Fibroblast of lung (primary cell): ENCODE measurements at places on chromosomes 1 and 21.

DNA sequence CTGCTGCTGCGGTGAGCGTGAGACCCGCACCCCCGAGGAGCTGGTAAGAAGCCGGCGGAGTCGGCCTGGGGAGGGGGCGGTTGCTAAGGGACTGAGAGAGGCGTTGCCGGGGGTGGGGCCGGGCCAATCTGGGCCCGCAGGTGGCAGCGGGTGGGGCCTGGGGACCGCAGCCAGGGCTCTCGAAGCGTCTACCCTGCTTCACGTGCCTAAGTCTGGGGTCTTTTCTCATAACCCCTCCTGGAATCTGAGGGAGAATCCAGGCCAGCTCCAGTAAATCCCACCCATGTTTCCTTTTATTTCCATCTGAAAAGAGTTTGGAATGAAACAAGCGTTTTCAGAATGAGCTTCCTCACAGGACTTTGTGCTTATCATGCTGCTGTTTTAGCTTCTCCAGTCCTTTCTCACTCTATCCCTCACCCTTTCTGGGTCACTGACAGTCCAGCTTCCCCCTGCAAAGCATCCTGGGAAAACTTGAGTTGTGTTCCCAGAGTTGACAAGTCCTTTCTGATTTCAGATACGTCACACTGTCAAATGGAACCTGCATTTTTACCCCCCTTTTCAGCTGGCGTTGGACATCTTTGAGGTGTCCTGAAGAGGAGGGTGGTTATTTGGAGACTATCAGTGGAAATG, 431 bp downstream of the CLCN6 start:
- DNase-seq: peak; percentile 24

GRCh38 chr1:39776400-39776713, 5.2 kb upstream of the OXCT2 start:
- no peak for DNase-seq

GRCh38 chr1:38138498-38139233, 92.1 kb upstream of the POU3F1 start:
- peak; percentile 98 for DNase-seq

DNA sequence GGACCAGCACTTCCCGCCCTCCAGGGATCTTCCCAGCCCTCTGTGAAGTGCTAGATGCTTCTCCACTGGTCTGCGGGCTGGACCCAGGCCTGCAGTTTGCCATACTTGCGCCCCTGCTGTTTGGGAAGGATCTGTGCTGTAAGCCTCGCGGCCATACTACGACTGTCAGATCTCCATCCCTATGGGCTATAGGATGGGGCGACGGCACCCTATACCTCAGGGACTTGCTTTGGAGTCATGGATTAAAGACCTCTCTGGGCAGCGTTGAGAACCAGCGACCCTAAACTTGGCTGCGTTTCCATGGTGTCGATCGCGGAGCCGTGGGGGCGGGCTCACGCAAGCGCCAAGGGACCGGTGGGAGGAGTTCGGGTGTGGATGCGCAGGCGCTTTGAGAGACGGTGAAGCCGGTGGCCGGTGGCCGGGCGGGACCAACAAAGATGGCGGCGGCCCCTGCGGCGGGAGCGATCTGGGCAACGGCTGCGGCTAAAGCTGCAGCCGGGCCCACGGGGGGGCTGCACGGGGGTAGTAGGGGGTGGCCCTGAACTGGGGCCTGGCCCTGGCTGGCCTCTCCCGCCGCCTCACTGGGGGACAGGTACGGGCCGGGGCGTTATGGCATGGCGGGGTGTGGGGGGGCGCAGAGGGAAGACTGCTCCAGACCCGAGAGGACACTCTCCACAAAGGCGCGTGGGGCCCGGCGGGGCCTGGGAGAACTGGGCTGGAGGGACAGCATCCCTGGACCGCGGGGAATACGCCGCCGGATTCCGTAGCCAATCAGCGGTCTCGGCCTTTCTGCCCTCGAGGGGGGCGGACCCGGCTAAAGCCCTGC, at the start of gene USP21:
Gene USP21 (plus strand): TSS at position 414 of the 826 bp plus-strand sequence. CDS start 1,141 bp downstream, outside the sequence.
- DNase-seq: peak; percentile 80

GRCh38 chr1:203906932-203907331, 45.5 kb downstream of the SNRPE start:
- DNase-seq: peak; percentile 94

DNA sequence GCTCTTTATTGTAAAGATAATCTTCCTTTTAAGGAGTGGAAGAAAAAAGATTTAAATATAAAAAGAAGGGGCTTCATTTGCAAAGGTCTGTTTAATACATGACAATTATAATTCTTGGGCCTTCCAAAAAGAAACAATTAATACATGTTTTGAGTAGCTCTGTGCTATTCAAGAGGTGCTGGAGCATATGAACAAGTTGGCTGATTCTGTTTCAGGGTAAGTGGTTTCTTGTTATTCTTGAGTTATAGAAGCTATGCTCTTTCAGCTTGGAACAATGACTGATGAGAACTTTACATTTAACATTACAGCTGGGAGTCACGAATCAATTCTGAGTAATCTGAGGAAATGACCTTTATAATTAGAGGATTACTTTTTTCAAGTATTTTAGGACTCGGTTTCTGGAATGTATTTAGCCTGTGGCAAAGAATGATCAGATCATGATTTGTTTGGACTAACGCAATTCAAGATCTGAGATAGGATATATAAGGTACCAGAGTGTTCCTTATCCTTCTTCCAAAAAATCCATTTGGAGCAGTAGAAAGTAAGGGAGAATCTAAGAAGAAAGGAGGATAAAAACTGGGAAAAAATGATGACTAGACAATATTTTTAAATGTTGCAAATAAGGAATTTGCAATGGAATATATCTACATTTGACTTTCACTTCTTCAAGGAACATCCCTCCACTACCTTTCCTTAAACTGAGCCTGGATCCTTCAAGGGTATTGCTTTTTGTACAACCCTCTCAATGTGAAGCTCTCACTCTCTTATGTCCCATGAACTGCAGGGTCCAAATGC, 77.1 kb upstream of the KCTD3 start:
- no peak for DNase-seq

- DNase-seq: no peak
These were observed 5.7 kb upstream of the RIPK4 start for GRCh38 chr21:41772351-41773080.

DNA sequence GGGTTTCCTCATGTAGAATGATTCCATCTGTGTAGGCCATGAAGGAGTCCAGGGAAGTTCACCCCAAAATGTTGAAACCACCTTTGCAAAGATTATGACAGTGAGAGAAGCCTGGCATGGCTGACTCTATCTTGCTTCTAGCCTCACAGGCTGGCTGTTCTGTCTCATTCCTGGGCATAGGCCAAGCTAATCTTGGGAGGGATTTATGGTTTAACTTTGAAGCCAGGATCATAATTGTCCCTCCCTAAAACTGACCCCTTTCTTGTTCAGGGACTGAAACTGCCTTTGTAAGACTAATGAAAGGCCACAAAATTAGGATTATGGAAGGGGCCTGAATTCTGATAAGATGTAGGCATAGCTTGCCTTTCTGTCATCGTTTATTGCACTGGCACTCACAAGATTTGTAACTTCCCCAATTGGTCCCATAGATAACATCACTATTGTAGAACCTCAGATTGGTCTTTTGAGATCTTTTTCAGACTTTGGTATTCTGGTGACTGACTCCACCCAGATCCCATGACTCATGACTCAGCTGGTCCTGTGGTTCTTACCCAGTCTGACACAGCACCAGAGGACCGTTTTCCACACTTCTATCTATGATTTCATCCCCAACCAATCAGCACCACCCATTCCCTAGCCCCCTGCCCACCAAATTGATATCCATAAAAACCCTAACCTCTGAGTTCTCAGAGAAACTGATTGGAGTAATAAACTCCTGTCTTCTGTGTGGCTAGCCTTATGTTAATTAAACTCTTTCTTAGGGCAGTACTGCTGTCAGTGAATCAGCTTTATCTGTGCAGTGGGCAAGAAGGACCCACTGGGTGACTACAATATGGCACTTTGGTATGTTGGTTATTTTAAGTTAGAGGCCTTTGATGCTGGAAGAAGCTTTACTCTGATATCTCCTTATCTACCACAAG, 13.6 kb upstream of the LAMTOR5 start:
- peak; percentile 66 for DNase-seq

GRCh38 chr1:206935491-206936067, 10.7 kb downstream of the PIGR start:
- DNase-seq: no peak
